ENCODE measurements at places on chromosomes 5 and 9.

GRCh38 chr5:78627175-78627574 is 21.4 kb downstream of the LHFPL2 start:
- no peak for DNase-seq

DNA sequence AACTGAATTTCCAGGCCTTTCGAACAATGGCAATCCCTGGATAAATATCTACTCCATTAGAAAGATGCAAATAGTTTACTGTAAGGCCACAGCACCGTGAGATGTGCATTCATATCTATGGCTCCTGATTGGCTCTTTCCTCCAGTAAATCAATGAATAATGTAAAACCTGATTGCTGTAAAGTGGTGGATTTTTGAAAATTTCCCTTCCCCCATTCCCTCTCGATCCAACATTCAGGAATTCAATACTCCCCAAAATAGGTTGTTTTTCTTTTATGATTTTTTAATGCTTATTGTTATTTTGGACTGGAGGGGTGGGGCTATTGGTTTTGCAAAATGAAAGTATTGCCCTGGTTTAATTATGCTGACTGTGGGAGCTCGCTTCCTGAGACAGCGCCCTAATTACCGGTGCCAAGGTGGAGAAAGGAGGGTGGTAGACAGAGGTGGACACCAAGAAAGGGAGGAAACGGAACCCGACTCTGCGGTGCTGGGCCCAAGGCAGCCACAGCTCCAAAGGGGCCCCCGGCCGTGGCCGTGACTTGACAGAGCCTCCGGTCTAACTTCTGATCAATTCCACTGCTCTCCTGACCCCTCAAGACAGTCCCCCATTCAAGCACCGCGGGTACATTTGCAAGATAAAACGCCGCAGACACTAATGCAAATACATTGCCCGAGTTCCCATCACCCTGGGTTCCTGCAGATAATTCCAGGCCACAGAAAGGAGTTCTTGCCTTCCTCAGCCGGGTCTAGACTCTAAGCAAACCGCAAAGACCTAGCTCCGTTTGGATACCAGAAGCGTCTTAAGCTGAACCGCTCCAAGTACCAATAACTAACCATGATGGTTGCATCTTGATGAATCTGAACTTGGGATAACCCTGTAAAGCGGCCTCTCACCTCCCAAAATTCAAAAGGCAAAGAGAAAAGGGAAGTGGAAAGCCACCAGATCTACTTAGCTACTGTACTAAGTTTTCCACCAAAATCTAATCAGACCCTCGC is 211.2 kb downstream of the MEF2C start:
- DNase-seq: no peak

GRCh38 chr9:124228516-124228915 is 29.2 kb upstream of the NEK6 start:
- DNase-seq: no peak

- DNase-seq: no peak
Observed at GRCh38 chr9:93040409-93040808, 18.1 kb upstream of the SUSD3 start.

- no peak for DNase-seq
Observed at GRCh38 chr5:179542170-179542569, 8.2 kb upstream of the RUFY1 start.

- DNase-seq: no peak
Observed at GRCh38 chr9:21001581-21001980, 29.9 kb downstream of the HACD4 start.

DNA sequence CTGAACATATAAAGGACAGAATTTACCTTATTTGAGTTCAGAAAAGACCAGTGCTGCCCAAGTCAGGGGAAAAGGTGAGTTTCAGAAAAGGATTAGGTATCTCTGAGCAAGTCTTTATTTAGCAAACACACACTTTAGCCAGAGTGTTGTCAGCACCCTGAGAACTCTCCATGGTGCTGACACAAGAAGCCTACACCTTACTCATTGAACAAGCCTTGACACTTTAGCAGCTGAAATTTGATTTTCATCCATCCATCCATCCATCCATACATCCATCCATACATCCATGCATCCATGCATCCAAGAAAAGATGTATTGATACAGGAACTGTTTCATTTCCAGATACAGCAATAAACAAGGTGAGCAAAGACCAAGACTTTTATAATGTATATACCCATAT is 311.2 kb downstream of the TRIM32 start:
- DNase-seq: no peak

DNA sequence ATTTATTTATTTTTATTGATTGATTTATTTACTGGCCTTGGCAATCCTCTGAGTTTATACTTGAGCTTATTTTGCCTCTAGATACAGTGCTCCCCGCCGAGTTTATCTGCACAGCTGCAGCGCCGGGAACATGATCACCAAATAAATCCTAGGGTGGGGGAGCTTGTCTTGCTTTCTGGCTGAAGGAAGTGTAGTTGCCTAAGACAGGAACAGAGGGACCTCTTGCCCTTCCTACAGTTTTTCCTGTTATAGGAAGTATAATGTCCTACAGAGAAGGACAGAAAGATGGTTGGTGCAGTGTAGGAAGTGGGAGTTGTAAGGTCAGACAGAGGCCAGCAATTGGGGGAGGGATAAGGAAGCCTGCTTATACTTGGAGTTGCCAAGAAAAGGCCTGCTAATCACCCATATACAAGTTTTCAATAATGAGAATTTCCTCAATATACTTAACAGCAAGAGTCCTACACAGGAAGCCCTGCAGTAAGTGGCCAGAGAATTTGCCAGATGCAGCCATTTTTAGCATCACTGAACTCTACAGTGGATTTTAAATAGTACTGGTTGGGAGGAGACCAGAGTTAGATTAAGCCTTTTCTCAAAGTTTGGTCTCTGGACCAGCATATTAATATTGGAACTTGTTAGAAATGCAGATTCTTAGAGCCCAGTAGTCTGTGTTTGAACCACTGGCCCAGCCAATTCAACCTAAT is 7.7 kb downstream of the AOPEP start:
- DNase-seq: no peak

- no peak for DNase-seq
Observed at GRCh38 chr9:89872913-89873707, 268.3 kb downstream of the GADD45G start.

DNA sequence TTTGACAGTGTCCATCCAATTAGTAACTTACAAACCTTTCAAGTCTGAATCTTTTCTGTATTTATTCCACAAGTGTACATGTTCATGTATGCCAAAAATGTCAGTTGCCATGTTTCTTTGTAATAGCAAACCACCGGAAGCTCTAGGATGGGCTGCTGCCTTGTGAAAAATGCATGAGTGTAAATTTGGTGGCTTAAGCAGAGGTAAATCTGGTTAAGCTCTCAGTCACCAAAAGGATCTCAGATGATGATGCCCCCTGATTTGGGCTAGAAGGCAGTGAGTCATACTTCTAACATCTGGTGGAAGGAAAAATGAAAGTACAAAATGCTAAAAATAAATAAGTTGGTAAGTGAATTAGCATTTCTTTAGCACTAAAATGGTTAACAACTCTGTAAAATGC is 567.5 kb downstream of the ELAVL2 start:
- no peak for DNase-seq

- no peak for DNase-seq
Observed at GRCh38 chr9:115551396-115551795, 433.4 kb upstream of the TNC start.

DNA sequence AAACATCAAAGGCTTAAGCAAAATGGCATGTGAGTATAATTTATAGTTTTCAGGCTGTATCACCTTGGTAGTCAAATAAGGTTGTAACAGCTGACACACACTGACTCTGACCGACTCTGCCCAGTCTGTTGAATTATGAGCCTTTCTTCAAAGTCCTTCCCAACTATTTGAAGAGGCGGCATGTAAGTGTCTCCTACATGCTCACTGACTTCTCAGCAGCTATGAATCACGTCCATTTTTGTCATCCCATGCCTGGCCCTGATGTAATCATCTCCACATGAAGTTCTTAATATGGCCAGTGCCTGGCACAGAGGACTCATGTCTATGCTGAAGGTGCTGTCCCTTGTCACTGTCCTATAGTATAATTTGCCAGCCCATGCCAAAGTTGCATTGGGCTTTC is 5.1 kb upstream of the PTBP3 start:
- DNase-seq: no peak

DNA sequence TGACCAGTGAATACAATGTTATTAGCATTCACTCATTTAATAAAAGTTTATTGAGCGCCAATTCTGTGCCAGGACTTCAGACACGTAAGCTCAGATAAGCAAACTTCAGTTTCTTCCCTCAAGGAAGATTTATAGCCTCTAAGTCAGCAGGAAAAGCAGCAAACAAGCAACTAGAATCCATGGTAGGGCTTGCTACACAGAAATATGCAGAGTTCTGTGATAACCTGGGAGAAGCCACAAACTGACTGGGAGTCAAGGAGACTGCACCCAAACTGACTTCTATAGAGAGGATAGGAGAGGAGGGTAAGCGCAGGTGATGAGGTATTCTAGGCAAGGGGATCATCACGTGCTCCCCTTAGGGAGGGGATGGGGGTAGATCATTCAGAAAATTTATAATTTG is 1.4 kb upstream of the OGN start:
- no peak for DNase-seq

GRCh38 chr9:35687972-35688557 is 1.7 kb downstream of the TPM2 start:
- no peak for DNase-seq

DNA sequence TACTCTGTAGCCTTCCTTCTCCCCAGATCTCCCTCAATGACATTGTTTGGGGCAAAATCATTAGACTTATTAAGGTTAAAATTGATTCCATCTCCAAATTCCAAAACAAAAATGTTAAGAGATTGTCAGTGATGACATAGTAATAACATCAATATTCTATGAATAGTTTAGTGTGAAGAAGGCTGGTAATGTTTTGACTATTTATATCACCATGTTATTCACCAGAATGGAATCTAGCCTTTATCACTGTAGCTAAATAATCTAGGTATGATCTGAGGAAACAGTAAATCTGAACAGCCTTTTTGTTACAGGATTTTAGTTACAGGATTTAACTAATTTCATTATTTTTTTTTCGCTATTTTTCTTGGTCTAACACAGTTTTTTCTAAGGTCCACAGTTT is 929 bp upstream of the PLPP6 start:
- no peak for DNase-seq

DNA sequence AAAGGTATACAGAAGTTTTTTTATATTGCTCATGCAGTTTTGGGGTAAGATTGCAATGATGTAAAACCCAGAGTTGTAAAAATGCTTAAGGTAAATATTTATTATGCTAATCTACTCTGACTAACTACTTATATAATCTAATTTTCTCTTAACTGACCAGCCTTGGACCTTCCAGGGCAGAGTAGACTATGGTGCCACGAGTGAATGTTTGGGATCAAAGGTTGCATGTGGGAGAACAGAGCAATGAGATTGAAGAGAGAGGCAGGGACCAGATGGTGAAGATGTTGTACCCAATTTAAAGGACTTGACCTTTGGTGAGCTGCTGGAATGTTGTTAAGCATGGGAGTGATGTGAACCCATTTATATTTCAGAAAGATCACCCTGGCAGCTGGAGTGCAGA is 34.8 kb upstream of the PANK3 start:
- DNase-seq: no peak
